Left lung (tissue), 14 donors: ENCODE measurements at places on chromosomes 13 and 19. TPM values are rescaled to one million over a fixed set of nuclear protein-coding genes. Genes with fewer than 3 reads are reported as not detected.

- no peak for DNase-seq
Observed at GRCh38 chr19:14768001-14768400, 10.4 kb downstream of the ADGRE2 start.

DNA sequence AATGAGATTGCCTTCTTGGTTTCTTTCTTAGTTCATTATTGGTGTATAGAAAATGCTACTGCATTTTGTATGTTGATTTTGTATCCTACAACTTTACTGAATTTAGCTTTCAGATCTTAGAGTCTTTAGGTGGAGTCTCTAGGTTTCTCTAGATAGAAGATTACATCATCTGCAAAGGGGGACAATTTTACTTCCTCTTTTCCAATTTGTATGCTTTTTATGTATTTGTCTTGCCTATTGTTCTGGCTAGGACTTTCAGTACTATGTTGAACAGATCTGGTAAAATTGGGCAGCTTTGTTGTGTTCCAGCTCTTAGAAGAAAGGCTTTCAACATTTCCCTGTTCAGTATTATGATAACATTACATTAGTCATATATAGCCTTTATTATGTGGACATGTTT is 101.0 kb upstream of the SPRY2 start:
- no peak for DNase-seq

DNA sequence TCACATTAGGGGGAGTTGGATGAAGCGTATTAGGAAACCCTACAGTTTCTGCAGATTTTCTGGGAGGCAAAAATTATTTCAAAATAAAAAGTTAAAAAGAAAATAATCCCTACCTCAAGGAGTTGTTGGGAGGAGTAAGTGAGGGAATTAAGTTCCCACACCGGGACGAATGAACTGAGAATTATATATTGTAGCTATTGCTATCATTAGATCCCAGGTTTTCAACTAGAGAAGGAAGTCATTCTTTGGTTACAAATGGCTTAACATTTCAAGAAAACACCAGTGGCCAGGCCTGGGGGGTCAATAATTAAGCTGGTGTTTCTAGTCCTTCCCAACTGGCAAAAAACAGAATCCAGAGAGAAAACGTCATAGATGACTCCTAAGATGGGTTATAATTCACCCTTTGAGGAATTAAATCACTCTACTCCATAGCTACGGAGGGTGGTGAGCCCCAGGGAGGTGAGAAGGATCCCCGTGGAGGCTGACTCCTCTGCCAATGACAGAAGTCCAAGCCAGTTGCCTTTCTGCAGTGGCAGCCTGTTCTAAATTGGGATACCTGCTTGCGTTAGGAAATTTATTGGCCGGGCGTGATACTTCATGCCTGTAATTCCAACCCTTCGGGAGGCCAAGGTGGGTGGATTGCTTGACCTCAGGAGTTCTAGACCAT is 1.2 kb upstream of the MYDGF start:
- DNase-seq: no peak

- DNase-seq: no peak
Observed at GRCh38 chr13:61187471-61187870, 228.2 kb downstream of the PCDH20 start.

DNA sequence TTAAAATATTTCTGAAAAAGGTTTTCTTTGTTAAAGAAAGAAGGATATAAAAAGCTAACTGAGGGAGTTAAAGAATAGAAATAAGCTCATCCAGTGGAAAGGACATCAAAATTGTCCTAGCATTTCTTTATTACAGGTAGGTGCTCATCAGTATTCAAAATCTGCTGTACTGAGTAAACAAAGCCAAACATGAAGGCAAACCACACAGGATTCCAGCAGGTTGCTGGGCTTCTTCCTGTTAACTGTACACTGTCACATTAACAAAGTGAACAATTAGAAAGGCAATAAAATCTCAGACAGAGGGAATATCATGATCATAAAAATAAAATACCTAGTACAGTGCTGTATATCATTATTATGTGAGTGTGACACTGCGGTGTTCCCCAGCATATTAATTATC is 1541.0 kb downstream of the SLITRK5 start:
- DNase-seq: no peak

- no peak for DNase-seq
Observed at GRCh38 chr19:30898353-30899103, 450.7 kb downstream of the TSHZ3 start.

- DNase-seq: no peak
Observed at GRCh38 chr13:80040196-80040980, 300.5 kb downstream of the SPRY2 start.

DNA sequence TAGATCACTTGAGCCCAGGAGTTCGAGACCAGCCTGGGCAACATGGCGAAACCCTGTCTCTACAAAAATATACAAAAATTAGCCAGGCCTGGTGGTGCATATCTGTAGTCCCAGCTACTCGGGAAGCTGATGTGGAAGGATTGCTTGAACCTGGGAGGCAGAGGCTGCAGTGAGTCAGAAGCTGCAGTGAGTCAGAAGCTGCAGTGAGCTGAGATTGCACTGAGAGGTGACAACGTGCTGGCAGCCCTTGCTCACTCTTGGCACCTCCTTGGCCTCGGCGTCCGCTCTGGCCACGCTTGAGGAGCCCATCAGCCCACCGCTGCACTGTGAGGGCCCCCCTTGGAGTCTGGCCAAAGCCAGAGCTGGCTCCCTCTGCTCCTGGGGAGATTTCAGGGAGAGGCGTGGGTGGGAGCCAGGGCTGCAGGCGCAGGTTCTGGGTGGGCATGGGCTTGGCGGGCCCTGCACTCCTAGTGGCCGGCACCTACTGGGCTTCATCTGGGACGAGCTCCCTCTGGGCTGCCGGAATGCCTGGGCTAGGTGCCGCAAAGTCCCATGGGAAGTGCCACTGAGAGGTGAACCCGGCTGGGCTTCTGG is 39.5 kb upstream of the RPL21 start:
- no peak for DNase-seq

- DNase-seq: no peak
Observed at GRCh38 chr19:14558370-14559066, 13.3 kb downstream of the NDUFB7 start.

- DNase-seq: no peak
Observed at GRCh38 chr19:42150364-42150763, 18.1 kb upstream of the POU2F2 start.

ICAM5 gene
- polyA plus RNA-seq: 13.7 TPM

MISP3 gene
- 2.2 TPM for polyA plus RNA-seq

SLC10A2 gene
- 6.8 TPM for polyA plus RNA-seq

NAT14 gene
- 36.0 TPM for polyA plus RNA-seq

SLITRK1 gene
- 0.05 TPM for polyA plus RNA-seq

FBXO27 gene
- polyA plus RNA-seq: 4.7 TPM

ZNF135 gene
- 27.9 TPM for polyA plus RNA-seq
